ENCODE measurements at places on chromosomes 12 and 14. TPM values are rescaled to one million over a fixed set of nuclear protein-coding genes. Genes with fewer than 3 reads are reported as not detected.

GRCh38 chr14:66069830-66070541, 416.2 kb upstream of the CCDC196 start:
- peaks cover 6% of the 10 kb centered on the region for H3K4me1 ChIP-seq
- no peaks in the 10 kb centered on the region for H3K27me3 ChIP-seq
- DNase-seq: no peak
- H3K27ac ChIP-seq: peak overlapping the region; percentile 20

GRCh38 chr14:61774861-61775260, 12.6 kb downstream of the SNAPC1 start:
- no peak overlapping the region for H3K27ac ChIP-seq
- peaks cover 23% of the 10 kb centered on the region for H3K4me1 ChIP-seq
- H3K36me3 ChIP-seq: peaks cover 19% of the 10 kb centered on the region

DNA sequence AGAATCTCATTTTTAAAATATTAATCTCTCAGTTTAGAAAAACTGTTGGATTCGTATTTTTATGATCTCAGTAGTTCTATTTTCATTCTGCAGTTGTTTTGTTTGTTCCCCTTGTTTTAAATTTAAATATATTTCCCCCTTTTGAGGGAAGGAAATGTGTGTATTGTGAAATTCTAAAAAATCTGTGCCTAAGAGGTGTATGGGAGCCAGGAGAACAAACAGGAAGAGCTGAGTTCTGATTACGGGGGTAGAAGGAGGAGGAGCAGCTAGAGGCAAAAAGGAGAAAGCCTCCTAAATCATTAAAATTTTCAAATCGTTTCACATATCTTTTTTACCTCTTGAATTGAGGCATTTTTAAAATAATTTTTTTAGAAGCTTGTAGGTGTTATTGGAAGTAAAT, 2.3 kb downstream of the RDH12 start:
- no peaks in the 10 kb centered on the region for H3K4me1 ChIP-seq
- H3K27ac ChIP-seq: no peak overlapping the region
- no peak for DNase-seq
- no peaks in the 10 kb centered on the region for H3K36me3 ChIP-seq

DNA sequence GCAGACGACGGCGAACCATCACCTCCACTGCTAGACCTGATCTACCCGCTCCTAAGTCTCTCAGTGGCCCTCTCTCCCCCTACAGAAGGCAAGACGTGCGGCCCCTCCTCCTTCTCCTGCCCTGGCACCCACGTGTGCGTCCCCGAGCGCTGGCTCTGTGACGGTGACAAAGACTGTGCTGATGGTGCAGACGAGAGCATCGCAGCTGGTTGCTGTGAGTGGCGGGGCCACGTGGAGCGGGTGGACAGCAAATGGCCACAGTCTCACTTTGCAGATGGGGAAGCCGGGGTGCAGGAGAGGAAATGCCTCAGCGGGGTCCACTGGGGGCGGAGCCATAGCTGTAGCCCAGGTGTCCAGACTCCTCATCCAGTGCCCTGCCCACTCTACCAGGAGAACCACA, 21.4 kb upstream of the NXPH4 start:
- no peaks in the 10 kb centered on the region for H3K36me3 ChIP-seq
- no peaks in the 10 kb centered on the region for H3K4me1 ChIP-seq
- H3K4me3 ChIP-seq: no peak overlapping the region

GRCh38 chr12:81819991-81820633, 61.0 kb upstream of the PPFIA2 start:
- H3K27ac ChIP-seq: no peak overlapping the region
- peaks cover 5% of the 10 kb centered on the region for H3K4me1 ChIP-seq
- no peaks in the 10 kb centered on the region for H3K27me3 ChIP-seq

DNA sequence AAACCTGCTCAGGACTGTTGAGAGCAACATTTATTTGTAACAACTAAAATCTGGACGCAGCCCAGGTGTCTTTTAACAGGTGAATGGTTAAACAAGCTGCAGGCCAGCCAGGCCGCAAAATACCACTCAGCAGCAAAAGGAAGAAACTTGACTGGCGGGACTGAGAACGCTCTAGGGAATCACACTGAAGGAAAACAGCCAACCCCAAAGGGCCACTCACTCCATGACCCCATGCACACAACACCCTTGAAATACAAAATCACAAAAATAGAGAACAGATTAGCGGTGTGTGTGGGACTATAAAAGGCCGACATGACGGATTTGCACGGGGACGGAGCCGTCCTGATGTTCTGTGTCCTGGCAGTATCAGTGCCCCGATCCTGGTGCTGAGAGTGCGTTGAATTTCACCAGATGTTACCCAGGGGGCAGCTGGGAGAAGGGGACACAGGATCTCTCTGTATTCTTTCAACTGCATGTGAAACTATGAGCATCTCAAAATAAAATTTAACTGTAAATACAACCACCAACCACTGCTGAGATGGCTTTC, 23.0 kb downstream of the VPS37B start:
- no peak overlapping the region for H3K4me3 ChIP-seq
- peaks cover 92% of the 10 kb centered on the region for H3K4me1 ChIP-seq
- H3K36me3 ChIP-seq: peaks cover 9% of the 10 kb centered on the region

DNA sequence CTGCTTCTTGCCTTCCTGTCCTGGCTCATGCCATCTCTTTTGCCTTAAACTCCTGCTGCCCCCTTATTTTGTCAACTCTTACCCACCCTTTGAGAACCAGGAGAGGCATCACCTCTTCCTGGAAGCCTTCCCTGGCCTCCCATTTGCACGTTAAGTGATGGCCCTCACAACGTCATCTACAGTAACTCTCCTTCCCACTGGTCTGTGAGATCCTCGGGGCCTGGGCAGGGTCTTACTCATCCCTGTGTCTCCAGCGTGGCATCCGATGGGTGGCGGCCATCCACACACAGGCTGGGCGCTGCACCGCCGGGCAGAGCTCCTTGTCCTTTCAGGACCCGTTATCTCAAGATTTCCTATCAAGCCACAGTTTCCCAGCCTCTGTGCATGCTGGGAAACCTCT, 16.8 kb upstream of the CACNA2D4 start:
- no peaks in the 10 kb centered on the region for H3K27me3 ChIP-seq
- H3K27ac ChIP-seq: no peak overlapping the region
- H3K4me1 ChIP-seq: peaks cover 17% of the 10 kb centered on the region
- peak; percentile 8 for DNase-seq

DNA sequence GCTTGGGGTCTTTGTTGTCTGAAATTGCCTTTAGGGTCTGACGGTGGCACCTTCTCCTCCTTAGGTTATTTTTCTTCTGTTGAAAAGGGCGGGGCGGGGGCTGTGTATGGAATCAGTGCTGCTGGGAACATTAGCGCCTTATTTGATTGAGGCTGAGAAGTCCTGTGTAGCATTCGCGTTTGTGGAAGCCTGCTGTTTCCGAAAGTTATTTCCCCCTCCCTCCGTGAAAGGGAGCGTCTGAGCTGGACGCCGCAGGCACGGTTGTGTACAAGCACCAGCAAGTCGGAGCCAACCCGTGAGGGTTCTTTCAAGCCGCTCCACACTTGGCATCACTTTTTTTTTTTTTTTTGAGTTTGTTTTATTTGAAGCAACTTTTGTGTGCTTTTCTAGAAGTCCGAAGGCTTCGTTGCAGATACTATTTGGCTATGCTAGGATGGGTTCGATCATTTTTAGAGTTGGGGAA, 1.1 kb downstream of the SYNE2 start:
- peak overlapping the region; percentile 96 for H3K4me3 ChIP-seq
- H3K27ac ChIP-seq: peak overlapping the region; percentile 86
- peak; percentile 30 for DNase-seq
- H3K4me1 ChIP-seq: peaks cover 37% of the 10 kb centered on the region

GRCh38 chr14:63130531-63130930, 73.7 kb upstream of the RHOJ start:
- no peak for DNase-seq
- no peaks in the 10 kb centered on the region for H3K4me1 ChIP-seq
- no peak overlapping the region for H3K4me3 ChIP-seq
- no peaks in the 10 kb centered on the region for H3K36me3 ChIP-seq
- H3K27ac ChIP-seq: no peak overlapping the region

GRCh38 chr12:121611306-121611705, 15.0 kb upstream of the ORAI1 start:
- no peaks in the 10 kb centered on the region for H3K27me3 ChIP-seq
- no peak overlapping the region for H3K4me3 ChIP-seq
- peak overlapping the region; percentile 47 for H3K27ac ChIP-seq
- DNase-seq: no peak
- peaks cover 6% of the 10 kb centered on the region for H3K4me1 ChIP-seq
- H3K36me3 ChIP-seq: no peaks in the 10 kb centered on the region

DNA sequence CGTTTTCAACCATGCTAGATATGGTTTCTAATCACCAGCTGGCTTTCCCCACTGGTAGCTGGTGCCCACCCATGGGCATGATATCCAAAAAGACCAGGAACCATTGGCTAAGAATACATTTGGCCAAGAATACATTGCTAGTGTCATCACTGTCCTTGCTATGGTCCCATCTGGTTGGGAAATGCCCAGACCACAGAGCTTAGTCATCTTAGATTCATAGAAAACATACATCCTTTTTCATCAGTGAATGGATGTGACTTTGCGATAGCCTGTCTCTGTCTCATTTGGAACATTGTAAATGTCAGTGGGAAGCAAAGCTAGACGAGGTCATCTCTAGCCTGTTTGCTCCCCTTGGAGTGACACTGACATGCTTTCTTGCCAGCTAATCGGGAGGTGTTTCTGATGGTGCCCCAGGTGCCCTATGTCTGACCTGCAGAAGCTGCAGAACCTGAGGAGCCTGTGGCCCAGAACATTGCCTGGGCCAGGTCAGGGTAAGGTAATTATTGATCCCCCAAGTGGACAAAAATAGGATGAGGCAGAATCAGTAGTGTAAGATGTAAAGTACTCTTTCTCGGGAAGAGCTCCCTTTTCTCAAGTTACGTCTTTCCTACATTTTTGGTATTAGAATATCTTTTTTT, 194.8 kb downstream of the SLC41A2 start:
- peaks cover 23% of the 10 kb centered on the region for H3K4me1 ChIP-seq
- H3K27ac ChIP-seq: no peak overlapping the region
- H3K27me3 ChIP-seq: no peaks in the 10 kb centered on the region
- H3K4me3 ChIP-seq: no peak overlapping the region

GRCh38 chr14:91361233-91361811, 56.3 kb downstream of the CCDC88C start:
- peaks cover 43% of the 10 kb centered on the region for H3K36me3 ChIP-seq
- no peak for DNase-seq
- H3K4me1 ChIP-seq: peaks cover 39% of the 10 kb centered on the region
- H3K27me3 ChIP-seq: no peaks in the 10 kb centered on the region
- H3K27ac ChIP-seq: peak overlapping the region; percentile 80

GRCh38 chr12:58491306-58491705, 429.0 kb downstream of the LRIG3 start:
- H3K36me3 ChIP-seq: no peaks in the 10 kb centered on the region
- no peaks in the 10 kb centered on the region for H3K4me1 ChIP-seq
- H3K4me3 ChIP-seq: no peak overlapping the region
- no peak for DNase-seq

DNA sequence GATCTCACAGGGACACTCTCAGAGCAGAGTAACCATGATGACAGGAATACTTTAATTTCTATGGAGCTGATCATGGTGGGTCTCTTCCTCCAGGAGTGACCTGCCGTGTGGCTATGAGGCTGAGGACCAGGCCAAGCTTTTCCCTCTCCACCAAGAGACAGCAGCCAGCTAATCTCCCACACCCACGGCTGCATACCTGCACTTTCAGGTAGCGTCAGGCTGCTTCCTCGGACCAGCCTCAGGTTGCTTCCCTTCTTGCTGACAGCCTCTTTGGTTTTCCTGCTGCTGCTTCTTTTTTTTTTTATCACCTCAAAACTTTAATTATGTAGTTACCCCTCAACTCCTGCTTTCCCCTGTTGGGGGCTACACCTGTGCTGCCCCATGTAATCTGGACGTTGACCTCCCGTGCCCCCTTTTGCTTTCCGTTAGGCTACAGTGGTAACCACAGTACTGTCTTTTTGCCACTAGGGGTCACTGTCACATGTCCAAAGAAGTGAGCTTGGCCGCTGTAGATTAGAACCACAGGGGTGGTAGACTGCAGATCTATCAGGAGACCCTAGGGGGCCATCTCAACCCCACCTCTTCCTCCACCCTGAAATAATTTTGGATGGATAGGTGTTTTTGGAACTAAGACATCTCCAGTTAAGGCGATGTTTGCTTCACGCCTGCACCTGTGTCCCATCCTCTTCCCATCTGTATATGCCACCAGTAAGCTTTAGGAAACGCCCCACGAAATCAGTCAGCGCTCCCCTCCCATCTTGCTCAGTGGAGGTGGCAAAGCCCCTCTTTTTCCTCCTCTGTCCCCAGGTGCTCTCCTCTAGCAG, 7.8 kb upstream of the PIP4K2C start:
- no peaks in the 10 kb centered on the region for H3K36me3 ChIP-seq
- DNase-seq: peak; percentile 54
- H3K4me1 ChIP-seq: peaks cover 3% of the 10 kb centered on the region
- H3K27me3 ChIP-seq: no peaks in the 10 kb centered on the region
- peak overlapping the region; percentile 80 for H3K27ac ChIP-seq
- H3K4me3 ChIP-seq: no peak overlapping the region

DNA sequence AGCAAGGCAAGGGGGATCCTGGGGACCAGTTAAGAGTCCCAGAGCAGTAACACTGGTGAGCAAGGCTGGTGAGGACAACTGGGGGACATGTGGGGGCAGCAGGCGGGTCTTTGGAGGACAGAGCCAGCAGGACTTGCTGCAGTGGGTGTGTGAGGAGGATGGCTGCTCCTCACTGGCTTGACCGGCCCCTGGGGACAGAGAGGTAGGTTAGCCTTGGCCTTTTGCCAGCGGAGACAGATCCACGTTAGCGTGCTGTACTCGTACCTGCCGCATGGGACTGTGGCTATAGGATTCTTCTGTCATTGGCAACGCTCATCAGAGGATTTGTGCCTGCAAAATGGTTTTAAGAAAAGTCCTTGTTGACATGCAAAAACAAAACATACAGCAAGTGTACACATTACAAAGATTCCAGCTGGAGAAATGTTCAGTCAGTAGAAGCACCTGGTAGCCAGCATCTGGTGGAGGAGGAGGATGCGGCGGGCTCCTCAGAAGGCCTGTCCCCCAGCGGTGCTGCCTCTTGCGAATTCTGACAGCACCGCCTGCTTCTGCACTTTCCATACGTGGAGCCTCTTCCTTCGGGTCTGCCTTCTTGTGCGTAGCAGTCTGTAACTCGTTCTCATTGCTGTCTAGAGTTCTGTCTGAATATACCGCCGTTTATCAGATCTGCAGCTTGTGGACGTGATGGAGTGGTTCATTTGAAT, 91.3 kb downstream of the EP400 start:
- H3K4me1 ChIP-seq: no peaks in the 10 kb centered on the region
- DNase-seq: no peak
- peaks cover 17% of the 10 kb centered on the region for H3K36me3 ChIP-seq
- peak overlapping the region; percentile 70 for H3K27ac ChIP-seq

The LPAR5 gene
- 14.2 TPM for polyA plus RNA-seq

The LMO3 gene
- polyA plus RNA-seq: not detected

The KCNH3 gene
- 5.7 TPM for polyA plus RNA-seq

The ZNF385A gene
- polyA plus RNA-seq: 0.42 TPM

The FAM181A gene
- not detected for polyA plus RNA-seq

The ADCY6 gene
- not detected for polyA plus RNA-seq

The KRT85 gene
- polyA plus RNA-seq: not detected

The PRB2 gene
- polyA plus RNA-seq: not detected

The CLEC9A gene
- not detected for polyA plus RNA-seq

The KRT6B gene
- not detected for polyA plus RNA-seq

The REP15 gene
- polyA plus RNA-seq: not detected

Measured in naive thymus-derived CD8-positive, alpha-beta T cell (primary cell).